ENCODE measurements at places on chromosomes 6 and 20.

- no peak for DNase-seq
These were observed 24.1 kb downstream of the KLHL32 start for GRCh38 chr6:96948631-96949030.

GRCh38 chr6:99334526-99335127, 14.8 kb downstream of the FAXC start:
- peak; percentile 60 for DNase-seq

- peak; percentile 28 for DNase-seq
These were observed 129.5 kb upstream of the PTPN1 start for GRCh38 chr20:50380697-50381040.

GRCh38 chr6:117465691-117466090, 16.8 kb upstream of the DCBLD1 start:
- no peak for DNase-seq

DNA sequence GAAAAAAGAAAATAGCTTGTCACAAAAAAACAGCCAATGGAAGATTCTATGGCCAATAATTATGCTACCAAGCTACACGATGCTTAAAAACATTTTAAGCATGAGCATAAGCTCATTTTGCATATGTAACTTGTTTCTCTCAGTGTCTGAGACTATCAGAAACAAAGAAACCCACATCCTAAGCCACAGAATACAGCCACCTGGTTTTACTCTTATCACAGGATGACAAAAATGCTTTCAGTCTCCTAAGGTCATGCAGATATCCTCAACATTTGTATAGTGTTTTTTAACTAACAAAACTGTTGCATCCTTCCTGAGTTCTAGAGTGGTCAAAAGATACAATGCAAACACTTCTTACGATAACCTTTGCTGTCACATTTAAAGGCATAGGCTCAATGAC, 172.1 kb upstream of the RUNX2 start:
- no peak for DNase-seq

- DNase-seq, result no peak
These were observed 40.5 kb upstream of the RAB32 start for GRCh38 chr6:146503096-146503495.

DNA sequence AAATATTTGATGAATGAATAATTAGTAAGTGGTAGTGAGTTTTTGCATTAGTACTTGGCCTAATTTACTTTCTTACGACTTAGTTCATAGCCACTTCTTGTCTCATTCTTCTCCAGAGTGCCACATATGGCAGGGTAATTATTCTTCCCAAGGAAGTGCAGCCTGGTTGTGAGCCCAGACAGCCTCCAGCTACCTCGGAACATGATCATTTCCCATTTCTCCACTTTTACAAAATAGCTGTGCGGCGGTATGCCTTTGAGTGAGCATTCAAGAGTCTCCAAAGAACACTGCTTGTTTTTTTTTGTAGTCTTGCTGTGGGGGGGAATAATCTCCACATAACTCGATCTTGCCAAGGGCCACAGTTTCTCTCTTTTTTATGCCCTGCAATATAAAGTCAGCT, 765.0 kb downstream of the HDGFL1 start:
- DNase-seq, result no peak

GRCh38 chr6:126302191-126302590, 37.7 kb upstream of the CENPW start:
- DNase-seq, result no peak

- no peak for DNase-seq
These were observed 169.7 kb upstream of the TNFAIP3 start for GRCh38 chr6:137697267-137697938.

GRCh38 chr20:51221791-51222408, 199.0 kb upstream of the KCNG1 start:
- DNase-seq, result no peak

GRCh38 chr6:84739866-84740208, 24.6 kb downstream of the TBX18 start:
- DNase-seq, result no peak

- no peak for DNase-seq
These were observed 111.4 kb upstream of the ARMC2 start for GRCh38 chr6:108736832-108737231.

DNA sequence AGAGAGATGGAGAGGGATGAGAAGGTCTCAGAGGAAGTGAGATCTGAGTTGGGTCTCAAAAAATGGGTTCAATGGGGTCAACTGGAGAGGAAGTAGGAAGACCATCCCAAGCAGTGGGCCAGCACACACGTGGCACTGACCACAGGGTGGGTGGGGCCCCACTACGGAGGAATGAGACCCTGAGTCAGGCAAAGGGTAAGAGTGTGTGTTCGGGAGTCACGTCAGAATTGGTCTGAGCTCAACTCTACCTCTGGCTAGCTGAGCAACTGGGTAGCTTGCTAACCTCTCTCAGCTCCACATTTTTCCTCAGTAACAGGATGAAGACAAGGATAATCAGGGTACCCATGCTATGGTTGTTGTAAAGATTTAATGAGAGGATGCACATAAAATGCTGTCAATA, 79.0 kb downstream of the TRERF1 start:
- DNase-seq, result no peak

DNA sequence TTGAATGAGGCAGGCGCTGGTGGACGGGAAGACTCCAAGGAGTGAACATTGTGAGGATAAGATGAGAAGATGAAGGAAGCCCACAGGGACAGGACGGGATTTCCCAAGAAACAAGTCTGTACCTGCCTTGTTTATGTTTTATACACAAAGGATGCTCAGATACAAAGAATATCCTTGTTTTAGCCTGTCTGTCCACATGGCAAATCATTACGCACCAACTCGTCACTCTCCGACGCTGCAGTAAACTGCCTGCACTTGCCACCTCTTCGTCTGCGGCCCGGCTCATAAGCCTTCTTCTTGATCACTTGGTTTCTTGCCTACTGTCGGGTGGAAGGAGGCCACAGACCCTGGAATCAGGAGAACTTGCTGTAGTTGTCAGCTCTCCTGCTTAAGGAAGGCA, 85.4 kb downstream of the CD83 start:
- DNase-seq, result no peak

DNA sequence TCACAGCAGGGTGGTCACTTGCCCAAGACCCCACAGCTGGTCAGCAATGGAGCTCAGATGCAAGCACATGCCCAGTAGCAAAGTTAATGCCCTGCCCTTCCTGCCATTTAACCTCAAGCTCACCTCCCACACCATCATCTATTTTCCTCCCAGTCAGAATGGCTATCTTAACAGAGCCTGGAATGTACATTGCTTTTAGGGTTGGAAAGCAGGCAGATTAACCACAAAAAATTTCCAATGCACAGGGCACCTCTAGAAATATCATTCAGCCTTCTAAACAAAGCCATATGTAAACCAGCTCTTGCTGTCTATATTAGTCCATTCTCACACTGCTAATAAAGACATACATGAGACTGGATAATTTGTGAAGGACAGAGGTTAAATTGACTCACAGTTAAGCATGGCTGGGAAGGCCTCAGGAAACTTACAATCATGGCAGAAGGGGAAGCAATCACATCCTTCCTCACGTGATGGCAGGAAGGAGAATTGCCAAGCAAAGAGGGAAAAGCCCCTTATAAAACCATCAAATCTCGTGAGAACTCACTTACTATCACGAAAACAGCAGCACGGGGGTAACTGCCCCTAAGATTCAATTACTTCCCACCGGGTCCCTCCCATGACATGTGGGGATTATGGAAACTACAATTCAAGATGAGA, 106.9 kb downstream of the FYN start:
- no peak for DNase-seq

GRCh38 chr6:39041072-39041471, 7.5 kb upstream of the GLP1R start:
- no peak for DNase-seq

DNA sequence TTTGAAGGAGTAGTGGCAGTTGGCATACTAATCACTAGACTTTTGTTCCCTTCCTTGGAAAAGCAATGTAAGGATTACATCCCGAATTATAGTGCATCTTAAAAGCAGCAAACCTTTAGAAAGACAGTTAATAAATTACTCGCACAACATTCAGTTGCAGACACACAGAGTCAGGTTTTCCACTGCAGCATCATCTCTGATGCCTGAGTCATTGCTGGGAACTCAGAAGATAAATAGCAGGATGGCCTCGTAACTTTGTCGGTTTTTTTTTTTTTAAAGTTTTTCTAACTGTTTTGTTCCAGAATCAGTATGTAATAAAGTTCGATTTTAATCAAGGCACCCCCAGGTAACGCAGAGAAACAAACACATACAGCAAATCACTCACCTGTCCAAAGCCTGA, 34.3 kb downstream of the GJA10 start:
- DNase-seq, result no peak

- peak; percentile 3 for DNase-seq
These were observed 3.3 kb downstream of the CEBPB start for GRCh38 chr20:50193836-50194421.

DNA sequence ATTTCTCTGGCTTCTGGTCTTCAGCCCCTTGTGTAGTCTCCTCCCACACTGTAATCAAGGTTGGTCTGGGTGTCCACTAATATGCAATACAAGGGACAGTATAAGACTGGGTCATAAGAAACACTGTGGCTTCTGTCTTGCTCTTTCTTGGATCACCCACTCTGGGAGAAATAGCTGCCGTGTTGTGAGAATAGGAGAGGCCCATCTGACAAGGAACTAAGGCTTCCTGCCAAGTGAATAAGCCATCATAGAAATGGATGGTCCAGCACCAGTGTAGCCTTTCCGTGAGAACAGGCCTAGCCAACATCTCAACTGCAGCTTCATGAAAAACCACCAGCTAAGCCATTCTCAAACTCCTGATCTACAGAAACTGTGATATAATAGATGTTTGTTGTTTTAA, 23.3 kb downstream of the BAG2 start:
- DNase-seq, result no peak

DNA sequence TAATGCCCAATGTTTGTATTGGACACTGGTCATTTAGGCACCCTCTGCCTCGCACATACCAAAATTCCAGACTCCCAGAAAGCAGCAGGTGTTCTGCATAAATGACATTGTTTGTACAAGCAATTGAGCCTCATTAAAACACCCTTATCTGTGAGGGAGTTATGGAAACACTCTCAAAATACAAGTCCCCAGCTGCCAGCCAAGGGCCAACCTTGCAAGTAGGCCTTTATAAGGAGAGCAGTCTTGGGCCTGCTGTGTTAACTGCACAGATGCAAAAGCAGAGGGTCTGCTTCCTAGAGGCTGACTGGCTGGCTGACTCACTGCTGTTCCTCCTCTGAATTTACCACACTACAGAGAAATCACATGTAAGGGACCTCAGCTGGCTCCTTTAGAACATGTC, 150.4 kb upstream of the HMGN3 start:
- peak; percentile 28 for DNase-seq

DNA sequence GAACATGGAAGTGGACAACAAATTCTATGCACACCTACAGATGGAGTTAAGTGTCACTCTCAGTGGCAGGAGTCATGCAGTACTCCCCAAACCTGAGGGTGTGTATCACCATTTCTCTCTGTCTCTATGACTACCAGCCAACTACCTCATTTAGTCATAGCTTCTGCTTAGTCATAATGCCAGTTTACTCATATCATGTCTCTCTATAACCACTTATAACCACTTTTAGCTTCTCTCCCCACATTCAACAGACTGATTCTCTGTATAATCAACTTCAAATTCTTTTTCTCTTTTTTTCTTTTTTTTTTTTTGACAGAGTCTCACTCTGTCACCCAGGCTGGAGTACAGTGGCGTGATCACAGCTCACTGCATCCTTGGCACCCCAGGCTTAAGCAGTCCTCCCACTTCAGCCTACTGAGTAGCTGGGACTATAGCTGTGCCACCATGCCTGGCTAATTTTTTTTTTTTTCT, 13.8 kb upstream of the GTF3C6 start:
- DNase-seq, result no peak

GRCh38 chr6:86357877-86358276, 579.5 kb upstream of the HTR1E start:
- no peak for DNase-seq

- no peak for DNase-seq
These were observed 16.1 kb upstream of the LAMP5 start for GRCh38 chr20:9498322-9498721.

DNA sequence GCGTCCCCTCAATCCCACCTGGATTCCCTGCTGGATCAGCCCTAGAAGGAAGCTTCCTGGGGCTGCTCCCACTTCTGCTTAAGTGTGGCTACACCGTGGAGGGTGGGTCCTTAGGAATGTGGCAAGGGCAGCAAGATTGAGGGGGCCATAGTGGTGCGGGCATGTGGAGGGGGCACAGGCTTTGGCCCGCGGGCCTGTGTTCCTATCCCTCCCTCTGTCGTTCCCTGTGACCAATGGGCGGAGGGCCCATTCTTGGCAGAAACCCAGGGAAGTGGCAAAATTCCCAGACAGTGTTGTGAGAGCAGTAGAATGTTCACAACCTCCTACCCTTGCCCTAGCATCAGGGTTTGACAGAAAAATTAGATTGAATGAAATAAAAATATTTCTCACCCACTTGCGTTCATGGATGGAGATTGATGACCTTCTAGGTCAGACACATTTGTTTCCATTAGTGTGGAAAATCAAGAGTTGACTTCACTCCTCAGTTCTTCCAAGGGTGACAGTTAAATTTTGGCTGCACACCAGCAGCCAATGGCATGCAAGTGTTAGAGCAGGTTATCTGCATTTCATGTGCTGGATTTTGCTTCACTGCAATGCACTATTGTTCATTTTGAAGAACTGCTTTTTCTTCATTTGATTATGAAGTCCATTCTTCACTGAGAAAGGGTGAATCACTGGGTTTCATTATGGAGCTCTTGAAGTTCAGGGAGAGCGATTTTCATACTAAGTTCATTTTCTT, 49.3 kb upstream of the AHI1 start:
- DNase-seq, result no peak

GRCh38 chr20:21820688-21821087, 115.2 kb downstream of the PAX1 start:
- DNase-seq, result no peak

GRCh38 chr6:105220186-105220585, 40.4 kb upstream of the POPDC3 start:
- no peak for DNase-seq

- DNase-seq, result no peak
These were observed 1.5 kb upstream of the IPCEF1 start for GRCh38 chr6:154358019-154358545.

DNA sequence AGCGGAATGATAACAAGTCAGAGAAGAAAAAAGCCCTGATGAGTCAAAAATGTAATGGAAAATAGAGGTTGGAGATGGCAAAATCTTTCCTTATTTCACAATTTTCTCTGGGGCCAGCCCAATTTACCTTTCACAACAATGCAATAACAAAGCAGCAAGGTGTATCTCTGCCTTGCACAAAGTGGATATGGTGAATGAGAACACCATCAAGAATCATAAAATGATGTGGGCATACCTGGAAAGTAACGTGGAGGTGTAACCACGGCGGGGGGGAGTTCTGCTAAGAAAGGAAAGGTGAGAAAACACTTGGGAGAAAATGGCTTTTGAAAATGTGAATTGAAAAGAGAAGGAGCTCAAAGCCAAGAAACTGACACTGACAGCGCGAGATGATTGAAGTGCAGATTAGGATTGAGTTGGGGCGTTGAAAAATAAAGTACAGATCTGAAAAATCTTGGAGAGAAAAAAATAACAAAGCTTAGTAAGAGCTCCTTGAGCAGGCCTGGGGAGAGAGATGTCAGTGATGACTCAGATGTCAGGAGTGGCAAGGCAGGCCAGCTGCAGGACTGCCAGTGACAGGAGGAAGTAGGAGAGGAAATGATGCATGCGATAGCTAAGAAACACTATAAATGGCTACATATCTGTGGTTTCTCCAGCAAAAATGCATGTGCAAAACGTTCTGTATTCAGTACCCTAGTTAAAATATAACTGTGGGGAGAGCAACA, 26.2 kb downstream of the ARHGAP18 start:
- no peak for DNase-seq

Data from HEK293T (cell line).